ENCODE measurements at places on chromosomes 3 and 15.
A peak's percentile ranks its signal among the peaks of the same experiment; 100 is the strongest.

GRCh38 chr3:161187046-161187445 is 34.1 kb upstream of the NMD3 start:
- no peak for ATAC-seq

- peak; percentile 40 for ATAC-seq
These were observed 71.8 kb downstream of the SYNPR start for GRCh38 chr3:63349583-63350573.

DNA sequence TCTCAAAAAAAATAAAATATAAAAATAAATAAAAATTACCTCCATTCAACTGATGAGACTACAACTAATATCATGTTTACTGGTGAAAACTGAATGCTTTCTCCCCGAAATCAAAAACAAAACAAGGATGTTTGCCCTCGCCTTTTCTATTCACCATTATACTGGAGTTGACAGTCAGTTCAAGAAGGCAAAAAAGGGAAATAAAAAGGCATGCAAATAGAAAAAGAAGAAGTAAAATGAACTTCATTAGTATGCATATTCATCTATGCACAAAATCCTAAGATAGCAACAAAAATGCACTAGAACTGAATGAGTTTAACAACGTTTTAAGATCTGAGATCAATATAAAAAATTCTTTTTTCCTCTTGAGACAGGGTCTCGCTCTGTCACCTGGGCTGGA is 72.7 kb upstream of the FAM174B start:
- ATAC-seq: no peak

GRCh38 chr3:69236812-69237707 is 114.7 kb upstream of the LMOD3 start:
- peak; percentile 41 for ATAC-seq

DNA sequence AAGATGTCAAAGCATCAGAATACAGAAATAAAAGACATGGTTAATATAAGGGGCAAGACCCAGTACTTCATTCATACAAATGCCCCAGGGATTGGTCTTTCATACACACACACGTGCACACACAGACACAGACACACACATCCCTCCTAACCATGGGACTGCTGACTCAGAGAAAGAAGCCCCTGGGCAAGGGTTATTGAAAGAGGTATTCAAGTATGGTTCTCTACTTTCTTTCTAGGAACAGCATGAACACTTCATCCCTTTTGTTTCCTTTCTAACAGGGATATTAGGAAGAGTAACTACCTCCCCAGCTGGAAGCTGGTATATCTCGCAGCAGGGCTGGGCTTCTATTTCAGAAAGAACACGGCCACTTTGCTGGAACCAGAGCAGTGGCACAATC is 33.2 kb upstream of the ZFAND6 start:
- ATAC-seq: no peak

- peak; percentile 17 for ATAC-seq
These were observed 8.6 kb downstream of the ZNF445 start for GRCh38 chr3:44468572-44469520.

- ATAC-seq: no peak
These were observed 70.4 kb upstream of the NTRK3 start for GRCh38 chr15:88326924-88327323.

DNA sequence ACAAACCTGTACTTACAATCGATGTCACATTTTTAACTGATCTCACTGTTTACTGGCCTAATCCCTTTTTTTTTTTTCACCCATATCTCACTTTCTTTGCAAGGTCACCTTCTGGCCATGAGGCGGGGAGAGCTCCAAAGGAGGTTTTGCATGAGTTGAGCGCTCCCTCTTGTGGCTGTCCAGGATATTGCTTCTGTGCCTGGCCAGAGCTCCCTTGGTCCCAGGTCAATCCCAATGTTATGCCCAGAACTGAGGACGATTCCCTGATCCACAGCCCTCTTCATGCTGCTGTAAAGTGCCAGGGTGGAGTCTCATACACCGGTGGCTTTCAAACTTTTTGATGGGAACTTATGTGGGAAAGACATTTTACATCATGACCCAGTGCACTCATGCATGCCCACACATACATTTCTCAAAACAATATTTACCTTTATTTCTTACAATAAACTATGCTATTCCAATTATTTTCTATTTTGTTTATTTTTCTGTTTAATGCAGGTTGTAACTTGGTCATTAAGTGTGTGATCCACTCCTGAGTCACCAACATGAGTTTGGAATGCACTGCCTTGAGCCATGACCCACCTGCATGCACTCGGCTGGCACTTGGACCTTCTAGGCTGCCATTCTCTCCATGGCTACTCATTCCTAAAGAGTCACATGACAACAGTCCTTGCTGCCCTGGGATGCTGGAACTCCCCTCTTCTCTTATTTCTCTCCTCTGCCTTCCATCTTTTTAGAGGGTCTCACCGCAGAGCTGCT is 9.6 kb upstream of the SST start:
- peak; percentile 91 for ATAC-seq

DNA sequence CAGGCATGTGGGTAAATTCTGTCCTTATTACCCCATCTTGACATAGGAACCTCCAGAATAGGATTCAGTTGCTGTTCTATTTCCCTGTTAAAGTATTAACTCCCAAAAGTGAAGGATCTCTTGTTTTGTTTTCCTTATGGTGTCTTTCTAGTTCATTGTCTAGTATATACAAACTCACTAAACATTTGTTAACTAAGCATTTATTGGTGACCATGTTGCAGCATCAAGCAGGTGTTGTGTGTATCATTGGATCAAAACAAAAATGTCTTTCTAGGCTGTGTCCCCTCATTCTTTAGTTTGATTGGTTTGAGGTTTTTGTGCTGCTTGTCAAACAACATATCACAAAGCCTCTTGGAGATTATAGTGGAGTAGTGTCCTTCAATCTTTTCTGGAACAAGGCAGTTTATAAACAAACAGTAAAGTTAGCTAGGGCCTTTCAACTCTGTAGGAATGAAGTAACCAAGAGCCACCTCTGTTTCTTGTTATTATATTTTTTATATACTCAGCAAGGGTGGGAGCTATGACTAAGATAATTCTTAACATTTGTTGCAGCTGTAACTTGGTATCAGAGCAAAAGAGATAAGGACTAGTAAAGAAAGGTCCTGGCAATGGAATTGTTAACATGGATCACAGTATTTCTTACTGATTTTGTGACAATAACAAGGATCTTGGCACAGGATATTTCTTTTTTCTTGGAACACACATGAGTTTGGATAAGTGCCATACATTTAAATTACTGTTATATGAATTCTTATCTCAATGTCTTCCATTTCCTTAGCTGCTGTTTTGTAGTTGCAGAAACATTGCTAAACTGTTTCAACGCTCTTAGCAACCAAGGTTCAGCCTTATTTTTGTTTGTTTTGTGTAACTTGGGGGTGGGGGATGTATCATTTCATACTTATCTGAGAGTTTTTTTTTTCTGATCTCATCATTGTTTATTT is 49.3 kb downstream of the TMOD3 start:
- no peak for ATAC-seq

- no peak for ATAC-seq
These were observed 172.0 kb downstream of the MCTP2 start for GRCh38 chr15:94403331-94403730.

DNA sequence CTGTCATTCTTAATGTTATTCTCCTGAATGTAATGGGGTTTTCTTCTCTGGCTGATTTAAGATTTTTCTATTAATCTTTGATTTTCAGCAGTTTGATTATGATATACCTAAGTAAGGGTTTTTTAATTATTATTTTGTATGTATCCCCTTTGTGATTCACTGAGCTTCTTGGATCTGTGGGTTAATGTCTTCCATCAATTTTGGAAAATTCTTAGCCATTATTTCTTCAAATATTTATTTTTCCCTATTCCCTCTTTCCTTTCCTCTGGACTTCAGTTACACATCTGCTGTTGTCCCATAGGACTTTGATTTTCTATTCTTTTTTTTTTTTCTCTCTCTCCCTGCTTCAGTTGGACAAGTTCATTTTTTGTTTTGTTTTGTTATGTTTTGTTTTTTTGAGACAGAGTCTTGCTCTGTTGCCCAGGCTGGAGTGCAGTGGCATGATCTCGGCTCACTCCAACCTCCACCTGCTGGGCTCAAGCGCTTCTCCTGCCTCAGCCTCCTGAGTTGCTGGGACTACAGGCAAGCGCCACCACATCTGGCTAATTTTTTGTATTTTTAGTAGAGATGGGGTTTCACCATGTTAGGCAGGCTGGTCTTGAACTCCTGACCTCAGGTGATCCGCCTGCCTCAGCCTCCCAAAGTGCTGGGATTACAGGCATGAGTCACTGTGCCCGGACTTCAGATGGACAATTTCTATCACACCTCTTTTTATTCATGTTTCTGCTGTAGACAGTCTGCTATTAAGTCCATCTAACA is 40.6 kb downstream of the XYLB start:
- ATAC-seq: no peak

DNA sequence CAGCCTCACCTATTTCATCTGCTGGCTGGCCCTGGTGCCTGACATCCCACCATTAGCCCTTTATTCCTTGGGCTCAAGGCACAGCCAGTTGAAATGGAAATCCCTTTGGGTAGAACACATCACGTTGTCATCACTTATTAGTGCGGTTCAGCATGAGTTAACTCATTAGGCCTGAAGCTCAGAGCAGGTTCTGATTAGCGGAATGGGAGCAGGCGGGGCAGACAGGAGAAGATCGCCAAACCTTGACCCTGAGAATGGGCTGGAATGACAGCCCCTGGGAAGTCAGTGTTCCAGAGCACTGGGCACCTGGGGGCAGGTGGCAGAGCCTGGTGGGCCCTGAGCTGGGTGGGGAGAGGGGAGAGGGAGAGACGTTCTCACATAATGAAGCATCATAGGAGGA is 5.8 kb downstream of the ITGA11 start:
- no peak for ATAC-seq
